ENCODE measurements at places on chromosomes 4 and X.

DNA sequence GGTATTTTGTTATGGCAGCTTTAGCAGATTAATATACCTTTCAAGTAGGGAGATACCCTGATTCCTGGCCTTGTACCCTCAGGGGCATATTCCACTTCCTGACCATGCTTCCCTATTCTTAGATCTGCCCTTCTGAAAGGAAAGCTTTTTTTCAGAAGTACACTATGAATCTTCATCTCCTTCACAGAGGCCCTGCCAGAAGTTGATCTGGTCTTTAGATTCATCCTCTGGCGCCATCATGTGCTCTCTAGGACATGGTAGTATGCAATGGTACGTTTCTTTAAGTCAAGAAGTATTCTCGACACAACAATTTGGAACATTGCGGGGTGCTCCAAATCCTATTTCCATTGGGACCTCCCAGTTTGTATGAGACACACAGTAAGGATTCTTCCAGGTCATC lies 39.6 kb upstream of the DIPK2B start:
- DNase-seq = no peak

DNA sequence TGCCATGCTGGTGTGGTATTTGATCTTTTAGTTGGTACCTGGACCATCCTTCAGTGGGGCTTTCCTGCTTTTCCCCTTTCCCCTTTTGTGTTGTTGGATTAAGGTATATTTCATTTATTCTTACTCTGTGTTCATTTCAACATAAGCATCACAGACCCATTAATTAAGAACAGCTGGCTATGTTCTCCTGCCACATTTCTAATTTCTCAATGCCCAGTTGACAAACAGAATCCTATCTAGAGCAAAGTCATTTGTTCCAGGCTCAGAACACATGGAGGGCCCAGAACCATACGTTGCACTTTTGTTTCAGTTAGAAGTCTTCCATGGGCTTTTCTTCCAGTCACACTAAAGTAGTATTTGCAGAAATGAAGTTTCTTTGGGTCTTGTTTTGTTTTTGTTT lies 46.1 kb upstream of the EOLA2 start:
- no peak for DNase-seq

DNA sequence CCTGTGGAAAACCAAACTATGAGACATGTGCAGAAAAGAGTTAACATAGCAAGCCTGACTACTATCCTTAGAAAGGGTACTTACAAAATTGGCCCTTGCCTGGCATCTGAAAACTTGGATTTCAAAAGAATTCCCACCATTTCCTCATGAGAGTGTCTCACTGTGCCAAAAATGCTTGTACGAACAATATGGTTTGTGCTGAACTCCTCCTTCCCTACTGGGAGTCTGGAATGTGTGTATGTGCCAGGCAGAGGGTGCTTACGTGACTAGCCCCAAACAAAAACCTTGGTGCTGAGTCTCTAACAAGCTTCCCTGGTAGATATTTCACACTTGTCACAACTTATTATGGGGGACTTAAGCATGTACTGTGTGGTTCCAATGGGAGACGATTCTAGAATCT lies 81.7 kb upstream of the GIMD1 start:
- no peak for DNase-seq

DNA sequence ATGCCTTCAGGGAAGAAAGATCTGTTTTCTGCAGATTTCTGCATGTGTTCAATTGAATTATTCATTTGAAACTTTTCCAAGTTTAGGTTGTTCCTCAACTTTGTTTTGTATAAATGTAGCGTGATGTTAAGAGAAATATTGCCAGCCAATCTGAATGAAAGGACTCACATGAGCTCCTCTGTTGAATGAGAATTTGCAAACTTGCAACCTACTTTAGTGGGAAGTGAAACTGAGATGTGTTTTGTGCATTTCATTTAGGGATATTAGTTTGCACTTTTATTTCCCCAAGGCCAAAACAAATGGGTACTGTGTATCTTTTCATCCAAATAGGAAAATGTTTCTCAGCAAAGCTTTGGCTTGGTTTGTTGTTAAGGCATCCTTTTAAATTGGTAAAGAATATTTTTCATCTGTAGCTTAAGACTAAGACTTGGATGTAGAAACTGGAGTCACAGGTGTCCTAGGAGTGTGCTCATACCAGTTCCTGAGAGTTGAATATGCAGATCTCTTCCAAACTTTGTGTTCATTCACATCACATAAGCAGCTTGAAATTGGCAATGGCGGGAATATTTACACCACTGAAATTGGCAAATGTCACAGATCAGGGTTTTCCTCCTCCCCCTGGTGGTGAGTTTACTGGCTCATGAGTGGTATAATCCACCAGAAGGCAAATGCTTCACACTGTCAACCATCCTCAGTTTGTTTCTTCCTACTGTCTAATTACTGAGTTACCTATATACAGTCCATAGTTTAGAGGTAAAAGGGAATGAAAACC lies 193.6 kb upstream of the BANK1 start:
- DNase-seq = no peak

- DNase-seq = peak; percentile 11
Observed at GRCh38 chr4:17511509-17511949, 361 bp downstream of the QDPR start.

DNA sequence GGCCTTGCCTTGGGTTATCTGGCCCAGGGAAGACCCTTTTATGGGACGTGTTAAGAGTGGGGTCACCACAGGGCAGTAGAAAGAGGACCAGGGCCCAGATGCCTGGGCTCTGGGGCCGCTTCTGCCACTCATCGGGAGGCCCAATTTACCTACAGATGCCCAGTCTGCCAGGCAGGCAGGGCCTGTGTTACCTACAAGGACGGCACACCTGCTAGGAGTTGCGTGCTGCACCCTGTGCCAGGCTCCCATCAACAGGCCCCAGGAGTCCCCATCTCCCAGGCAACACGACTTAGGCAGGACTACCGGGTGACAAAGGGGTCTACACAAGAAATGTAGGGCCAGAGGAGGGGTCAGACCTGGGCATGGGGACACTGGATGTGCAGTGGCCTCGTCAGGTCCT lies 34.6 kb downstream of the WDR1 start:
- no peak for DNase-seq

GRCh38 chr4:8131210-8131609 lies 27.4 kb downstream of the ABLIM2 start:
- no peak for DNase-seq

- no peak for DNase-seq
Observed at GRCh38 chr4:10366628-10367027, 90.6 kb downstream of the ZNF518B start.

DNA sequence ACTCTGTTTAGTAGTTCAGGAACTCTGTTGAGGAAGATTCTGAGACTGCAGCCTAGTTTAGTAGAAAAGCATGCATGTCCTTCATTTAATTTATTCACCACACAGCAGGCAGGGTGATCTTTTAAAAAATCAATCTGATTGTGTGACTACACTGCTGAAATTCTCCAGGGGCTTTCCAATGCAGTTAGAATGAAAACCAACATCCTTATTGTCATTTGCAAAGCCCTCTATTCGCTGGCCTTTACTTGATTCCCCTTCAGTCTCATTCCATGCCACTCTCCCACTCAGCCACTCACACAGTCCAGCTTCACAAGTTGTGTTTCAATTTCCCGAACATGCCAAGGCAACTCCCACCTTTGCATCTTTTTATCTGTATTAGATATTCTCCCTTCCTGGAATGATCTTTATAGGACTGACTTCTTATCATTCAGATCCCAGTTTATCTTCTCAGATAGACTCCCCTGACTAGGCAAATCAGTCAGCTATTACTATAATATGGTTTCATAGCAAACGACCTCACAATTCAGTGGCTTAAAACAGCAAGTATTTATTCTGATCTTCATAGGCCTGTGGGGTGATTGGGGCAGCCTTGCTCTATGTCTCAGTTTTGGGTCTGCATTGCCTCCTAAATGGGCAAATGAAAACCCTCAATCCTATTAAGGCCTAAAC lies 21.3 kb upstream of the FTHL17 start:
- no peak for DNase-seq

- no peak for DNase-seq
Observed at GRCh38 chrX:34503119-34503518, 154.0 kb downstream of the TMEM47 start.

GRCh38 chr4:1409079-1409478 lies 2.8 kb upstream of the NKX1-1 start:
- DNase-seq = no peak

Data from T-helper 1 cell (primary cell).